Heart left ventricle (tissue), 16 donors: ENCODE measurements at places on chromosomes 11 and 22. TPM values are rescaled to one million over a fixed set of nuclear protein-coding genes. Genes with fewer than 3 reads are reported as not detected.
A peak's percentile ranks its signal among the peaks of the same experiment; 100 is the strongest.

KCNJ1 gene
- polyA plus RNA-seq, result 0.08 TPM

- no peak for DNase-seq
Measured at GRCh38 chr11:94722735-94723134, 45.4 kb upstream of the AMOTL1 start.

DNA sequence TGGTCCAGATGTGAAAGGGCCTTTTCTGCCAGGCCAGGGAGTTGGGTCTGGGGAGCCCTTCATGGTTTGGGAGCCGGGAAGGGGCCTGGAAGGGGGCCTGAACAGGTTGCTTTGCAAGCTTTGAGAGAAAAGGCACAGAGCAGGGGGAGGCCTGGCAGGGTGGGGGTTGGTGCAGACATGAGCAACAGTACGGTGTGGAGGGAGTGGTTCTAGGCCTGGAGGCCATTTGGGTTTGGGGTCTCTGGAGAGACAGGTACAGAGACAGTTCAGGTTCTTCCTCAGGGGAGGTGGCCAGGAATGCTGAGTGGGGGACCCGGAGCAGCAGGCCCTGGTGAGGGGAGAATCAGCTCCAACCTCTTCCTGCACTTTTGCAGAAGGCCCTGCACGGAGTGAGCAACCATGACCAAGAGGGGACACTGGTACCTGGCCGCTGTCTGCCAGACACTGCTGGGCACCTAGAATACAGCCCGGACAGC lies 1.4 kb downstream of the KDELR3 start:
- peak; percentile 32 for DNase-seq

PACSIN3 gene
- 282 TPM for polyA plus RNA-seq

DNA sequence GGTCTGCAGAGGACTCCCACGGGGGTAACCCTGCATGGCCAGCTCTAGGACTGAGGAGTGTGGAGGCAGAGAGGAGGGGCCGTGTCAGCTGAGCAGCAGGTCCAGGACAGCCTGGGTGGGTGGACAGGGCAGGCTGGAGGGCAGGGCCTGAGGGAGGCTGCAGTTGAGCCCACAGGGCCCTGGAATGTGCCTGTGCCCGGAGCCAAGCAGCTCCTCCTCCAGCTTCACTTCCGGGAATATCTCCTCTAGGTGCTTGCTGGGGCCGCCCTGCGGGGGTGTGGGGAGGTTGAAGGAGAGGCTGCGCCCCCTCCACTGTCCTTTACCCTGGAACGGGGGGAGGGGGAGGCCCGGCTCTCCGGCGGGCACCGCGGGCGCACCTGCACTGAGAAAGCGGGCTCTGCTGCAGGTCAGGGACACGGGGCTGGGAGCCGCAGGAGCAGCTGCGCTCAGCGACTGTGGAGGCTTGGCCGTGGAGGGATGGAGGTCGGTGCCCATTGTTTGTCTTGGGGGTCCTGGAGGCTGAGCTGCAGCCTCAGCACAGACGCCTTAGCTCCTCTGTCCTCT lies 1293.2 kb downstream of the BRD1 start:
- no peak for DNase-seq

GRCh38 chr11:31397239-31397834 lies 27.7 kb downstream of the DNAJC24 start:
- no peak for DNase-seq

DNA sequence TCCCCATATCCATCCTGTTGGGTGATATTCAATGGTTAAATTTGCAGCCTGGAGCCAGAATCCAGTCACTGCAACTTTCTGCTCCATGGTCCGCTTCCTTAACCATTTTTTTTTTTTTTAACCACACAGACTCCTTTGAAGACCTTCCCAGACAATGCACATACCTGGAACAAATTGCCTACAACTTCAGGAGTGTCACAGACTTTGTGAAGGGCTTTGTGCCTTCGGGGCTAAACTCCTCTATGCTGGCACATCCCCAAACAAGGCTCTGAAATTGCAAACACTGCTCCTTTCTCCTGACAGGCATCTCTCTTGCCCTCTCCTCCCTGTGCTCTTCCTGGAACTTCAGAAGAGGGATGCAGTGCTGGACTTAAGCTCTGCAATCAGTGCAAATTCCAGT lies 40.6 kb downstream of the TENM4 start:
- DNase-seq, result no peak

VPS11 gene
- 21.7 TPM for polyA plus RNA-seq

DNA sequence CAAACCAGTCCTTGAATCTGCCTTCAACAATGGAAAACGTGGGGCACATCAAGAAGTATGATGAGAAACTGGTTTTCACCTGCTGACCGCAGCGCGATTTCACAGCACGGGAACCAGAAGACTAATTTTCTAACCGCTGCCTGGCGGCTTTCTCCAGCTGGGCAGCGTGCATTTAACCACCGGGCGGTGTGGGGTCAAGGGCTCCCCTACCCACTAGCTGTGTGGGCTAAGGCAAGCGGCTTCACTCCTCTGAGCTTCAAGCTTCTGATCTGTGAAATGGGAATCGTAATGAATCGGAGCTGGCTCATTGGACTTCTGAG lies 4.2 kb downstream of the SHANK2 start:
- no peak for DNase-seq

- DNase-seq, result no peak
Measured at GRCh38 chr22:21896951-21897513, 29.6 kb upstream of the MAPK1 start.

TYR gene
- not detected for polyA plus RNA-seq

OR1S1 gene
- polyA plus RNA-seq, result not detected

OLFML1 gene
- 1.8 TPM for polyA plus RNA-seq

FAT3 gene
- under 0.01 TPM for polyA plus RNA-seq

DNA sequence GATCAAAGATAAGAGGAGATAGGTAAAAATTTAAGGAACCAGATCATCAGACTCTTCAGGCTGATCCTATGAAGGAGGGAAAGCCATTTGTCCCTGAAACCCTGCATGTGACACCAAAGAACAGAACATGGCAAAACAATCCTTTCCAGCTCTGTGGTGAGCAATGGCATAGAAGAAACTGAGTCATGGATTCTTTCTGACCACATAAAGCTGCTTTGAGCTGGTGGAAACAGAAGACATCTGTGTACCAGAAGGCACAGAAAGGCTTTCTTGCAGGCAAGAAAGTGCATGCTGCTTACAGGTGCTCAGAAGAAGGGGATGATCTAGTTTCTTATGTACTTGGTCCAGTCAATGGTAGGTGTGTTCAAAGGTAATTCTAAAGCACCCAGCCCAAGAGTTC lies 45.0 kb upstream of the APOA1 start:
- DNase-seq, result no peak

OR8G1 gene
- not detected for polyA plus RNA-seq

- DNase-seq, result no peak
Measured at GRCh38 chr11:78549624-78550409, 24.8 kb downstream of the NARS2 start.

- no peak for DNase-seq
Measured at GRCh38 chr11:72673284-72673942, 809 bp downstream of the PDE2A start.

- no peak for DNase-seq
Measured at GRCh38 chr11:100980156-100980555, 149.5 kb downstream of the PGR start.

SYT7 gene
- polyA plus RNA-seq, result 34.7 TPM

BATF2 gene
- polyA plus RNA-seq, result 2.0 TPM

GRCh38 chr22:36330127-36330526 lies 57.6 kb downstream of the MYH9 start:
- no peak for DNase-seq

DNA sequence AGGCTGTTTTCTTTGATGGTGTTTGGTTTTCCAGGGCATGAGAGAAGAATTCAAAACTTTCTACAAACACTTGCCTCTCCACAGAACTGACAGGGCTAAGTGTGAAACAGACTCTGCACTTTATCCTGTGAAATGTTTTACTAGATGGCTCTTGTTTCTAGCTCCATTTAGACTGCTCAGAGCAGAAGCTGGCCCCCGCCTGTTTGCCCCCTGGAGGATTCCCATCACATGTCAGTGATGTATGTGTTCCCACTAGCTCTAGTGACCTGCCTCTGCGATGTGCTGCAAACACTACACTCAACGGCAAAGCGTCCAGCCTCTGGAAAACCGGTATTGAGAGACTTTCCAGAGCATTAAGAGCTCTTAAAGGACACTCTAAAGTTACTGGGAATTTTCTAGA lies 41.4 kb upstream of the PCF11 start:
- DNase-seq, result peak; percentile 21

C11orf58 gene
- 78.3 TPM for polyA plus RNA-seq

DNA sequence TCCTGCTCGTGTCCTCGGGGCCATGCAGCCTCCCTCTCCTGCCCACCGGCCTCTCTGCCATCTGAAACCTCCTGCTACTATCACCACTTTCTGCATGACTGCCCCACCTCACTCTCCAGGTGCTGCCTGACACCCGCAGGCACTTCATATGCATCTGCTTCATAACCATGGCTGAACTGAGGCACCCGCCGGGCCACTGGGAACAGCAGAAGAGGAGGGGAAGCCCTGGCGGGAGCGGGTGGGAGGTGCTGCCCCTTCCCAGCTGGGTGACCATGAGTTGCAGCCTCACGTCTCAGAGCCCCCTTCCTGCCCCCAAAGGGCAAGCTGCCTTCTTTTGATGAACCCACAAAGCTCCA lies 21.7 kb upstream of the PICK1 start:
- DNase-seq, result no peak

RFPL1 gene
- polyA plus RNA-seq, result not detected

UBQLN3 gene
- not detected for polyA plus RNA-seq

DNA sequence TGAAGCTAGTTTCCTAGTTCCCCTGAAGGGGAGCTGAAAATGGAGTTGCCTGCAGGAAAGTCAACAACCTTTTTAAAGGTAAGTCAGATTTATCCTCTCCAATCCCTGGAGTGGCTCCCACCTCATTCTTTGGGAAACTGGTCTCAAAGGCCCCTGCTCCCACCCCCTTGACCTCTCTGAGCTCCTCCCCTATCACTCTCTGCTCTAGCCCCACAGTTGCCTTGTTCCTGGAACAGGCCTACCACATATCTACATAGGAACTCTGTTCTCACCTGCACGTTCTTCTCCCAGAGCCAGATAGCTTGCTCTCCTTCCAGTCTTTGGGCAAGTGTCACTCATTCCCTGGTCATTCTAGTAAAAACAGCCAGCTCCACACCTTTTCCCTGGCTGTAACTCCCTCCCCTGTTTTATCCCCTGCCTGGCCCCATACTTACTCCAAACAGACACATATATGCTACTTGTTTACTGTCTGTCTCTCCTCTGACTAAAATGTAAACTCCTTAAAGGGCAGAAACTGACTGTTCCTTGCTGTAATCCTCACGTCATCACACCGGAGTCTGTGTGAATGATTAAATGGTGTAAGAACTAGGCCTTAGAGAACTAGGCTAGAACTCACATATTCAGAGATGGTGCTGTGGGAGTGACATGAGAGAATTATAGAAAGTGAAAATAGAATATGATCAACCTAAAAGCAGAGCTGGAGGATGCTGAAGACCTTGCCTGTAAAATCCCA lies 53.3 kb downstream of the TCF20 start:
- DNase-seq, result no peak
